ENCODE measurements at places on chromosomes 13 and 19.

DNA sequence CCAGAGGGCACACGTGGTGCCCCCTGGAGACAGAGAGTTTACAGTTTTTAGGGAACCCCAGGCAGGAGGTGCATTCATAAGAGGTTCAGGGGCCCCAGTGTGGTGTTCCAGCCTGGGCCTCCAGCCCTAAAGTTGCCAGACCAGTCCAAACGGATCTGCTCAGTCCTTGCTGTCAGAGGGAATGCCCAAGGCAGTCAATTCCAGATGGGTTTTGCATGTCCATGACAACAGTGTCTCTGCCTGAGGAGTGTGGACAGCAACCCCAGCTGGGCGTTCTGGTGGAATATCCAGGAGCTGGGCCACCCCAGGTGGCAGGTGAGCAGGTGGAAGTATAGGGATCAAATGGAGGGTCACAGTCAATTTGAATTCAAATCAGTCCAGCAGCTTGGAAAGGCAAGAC is 25.3 kb downstream of the FBXO27 start:
- DNase-seq, result no peak

DNA sequence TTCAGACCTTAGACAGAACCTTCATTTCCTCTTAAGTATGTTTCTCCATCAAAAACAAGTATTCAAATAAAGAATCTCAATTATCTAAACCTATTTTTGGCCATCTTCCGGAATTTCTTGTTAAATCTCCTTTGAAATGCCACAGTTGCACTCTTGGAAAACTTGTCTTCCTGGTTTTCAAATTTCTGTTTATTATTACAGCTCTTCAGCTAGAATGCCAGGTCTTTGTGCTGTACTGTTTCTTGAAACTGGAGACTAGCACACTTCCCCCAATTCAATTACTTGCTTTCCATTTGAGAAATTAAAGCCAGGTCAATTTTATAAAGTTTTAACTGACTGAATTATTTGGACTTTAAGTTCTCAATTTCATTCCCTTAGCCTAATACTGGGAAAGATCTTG is 10.2 kb downstream of the KCNRG start:
- no peak for DNase-seq

DNA sequence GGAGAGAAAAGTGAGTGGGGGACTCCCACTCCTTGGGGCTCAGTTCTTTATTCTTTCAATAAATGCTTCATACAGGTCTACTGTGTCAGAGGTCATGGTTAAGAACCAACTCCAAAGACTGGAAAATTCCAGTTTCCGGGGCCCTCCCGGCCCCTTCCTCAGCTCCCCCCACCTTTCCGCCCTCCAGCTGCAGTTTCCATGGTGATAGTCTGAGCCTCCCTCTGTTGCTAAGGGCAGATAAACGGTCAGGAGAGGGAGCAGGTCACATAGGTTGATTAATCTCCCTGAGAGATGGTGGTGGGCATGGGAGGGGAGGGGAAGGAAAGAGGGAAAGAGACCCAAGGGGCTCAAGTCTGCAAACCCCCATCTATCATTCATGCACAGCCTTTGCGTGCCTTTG is 131.5 kb upstream of the USP29 start:
- DNase-seq, result no peak

GRCh38 chr13:28392428-28392827 is 102.5 kb downstream of the FLT1 start:
- DNase-seq, result no peak

GRCh38 chr13:36339600-36340155 is 6.5 kb downstream of the SPART start:
- DNase-seq, result no peak

DNA sequence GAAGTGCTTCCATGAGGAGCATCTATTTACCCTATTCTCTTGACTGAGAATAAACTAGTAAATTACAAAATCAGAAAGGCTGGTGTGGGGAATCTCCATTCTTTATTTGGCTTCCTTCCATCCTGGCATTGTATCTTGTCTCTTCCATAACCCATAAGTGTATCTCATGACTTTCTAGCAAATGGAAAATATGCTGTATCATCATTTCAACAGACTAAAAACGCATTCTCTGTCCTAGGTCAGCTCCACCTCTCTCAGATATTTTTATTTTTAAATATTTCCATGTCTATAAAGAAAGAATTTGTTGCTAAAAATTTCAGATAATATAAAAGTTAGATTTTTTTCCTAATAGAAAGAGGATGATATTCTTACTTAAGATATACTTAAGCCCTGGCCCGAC is 154.2 kb upstream of the MYO16 start:
- no peak for DNase-seq

- DNase-seq, result peak; percentile 80
Measured at GRCh38 chr19:17496337-17496997, 15.0 kb upstream of the PGLS start.

DNA sequence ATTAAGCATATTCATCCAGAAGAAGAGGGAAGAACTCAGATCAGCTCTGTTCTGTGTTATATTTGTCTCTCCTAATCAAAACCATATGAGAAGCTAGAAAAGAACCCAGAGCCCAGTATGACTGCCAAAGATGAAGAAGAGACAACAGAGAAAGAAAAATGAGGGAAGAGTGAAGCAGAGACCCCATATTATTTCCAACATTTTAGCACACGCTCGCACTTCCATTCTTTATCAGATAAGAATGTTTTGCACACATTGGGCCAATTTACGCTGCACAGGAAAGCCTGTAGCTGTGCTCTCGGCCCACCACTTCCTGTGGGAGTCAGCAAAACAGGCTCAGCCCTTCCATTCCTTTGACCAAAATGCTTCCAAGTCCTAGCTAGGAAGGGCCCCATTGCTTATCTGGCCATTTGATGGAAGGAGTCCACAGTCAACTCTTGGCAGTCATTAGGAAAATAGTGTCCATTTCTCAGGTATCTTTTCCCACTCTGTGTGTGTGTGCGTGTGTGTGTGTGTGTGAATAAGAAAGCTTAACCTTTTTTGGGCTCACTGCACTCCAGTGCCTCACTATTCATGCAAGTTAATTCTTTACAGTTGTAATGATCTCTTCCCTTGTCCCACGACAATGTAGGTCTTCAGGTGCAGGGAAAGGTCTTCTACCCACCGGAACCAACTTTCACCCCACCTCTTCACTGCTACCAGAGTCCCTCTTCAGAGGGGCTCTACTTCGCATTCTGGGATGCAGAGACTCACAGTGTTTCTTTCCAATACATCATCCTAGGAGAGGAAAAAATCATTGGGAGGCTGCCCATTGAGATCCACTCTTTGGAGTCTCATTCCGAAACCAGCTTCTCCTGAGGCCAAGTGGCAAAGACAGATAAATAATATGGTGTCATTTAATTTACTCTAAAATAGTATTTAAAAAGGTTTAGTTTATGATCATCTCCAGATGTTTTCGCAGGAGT is 237.5 kb downstream of the COG6 start:
- DNase-seq, result no peak

DNA sequence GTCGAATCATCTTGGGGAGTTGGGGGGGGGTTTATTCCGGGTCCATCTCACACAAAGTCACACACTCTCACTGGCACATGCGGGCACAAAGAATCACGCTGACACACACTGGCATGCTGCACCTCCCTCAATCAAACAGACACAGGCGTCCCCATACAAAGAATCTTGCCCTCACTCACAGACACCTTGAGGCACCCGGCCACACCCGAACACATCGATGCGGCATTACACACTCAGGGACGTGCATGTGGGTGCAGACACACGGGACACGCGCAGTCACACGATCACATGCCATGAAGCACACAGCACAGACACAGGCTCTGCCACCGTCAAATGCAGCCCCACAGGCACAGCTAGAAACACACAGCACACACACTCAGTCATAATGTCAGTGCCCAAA is 7.8 kb downstream of the NFIX start:
- no peak for DNase-seq

- no peak for DNase-seq
Measured at GRCh38 chr19:2577722-2578335, 101.9 kb downstream of the GADD45B start.

All from NCI-H1436 (cell line).